ENCODE measurements at places on chromosomes 5 and 9.

- no peak for DNase-seq
Measured at GRCh38 chr5:26388976-26389375, 649.4 kb downstream of the CDH9 start.

DNA sequence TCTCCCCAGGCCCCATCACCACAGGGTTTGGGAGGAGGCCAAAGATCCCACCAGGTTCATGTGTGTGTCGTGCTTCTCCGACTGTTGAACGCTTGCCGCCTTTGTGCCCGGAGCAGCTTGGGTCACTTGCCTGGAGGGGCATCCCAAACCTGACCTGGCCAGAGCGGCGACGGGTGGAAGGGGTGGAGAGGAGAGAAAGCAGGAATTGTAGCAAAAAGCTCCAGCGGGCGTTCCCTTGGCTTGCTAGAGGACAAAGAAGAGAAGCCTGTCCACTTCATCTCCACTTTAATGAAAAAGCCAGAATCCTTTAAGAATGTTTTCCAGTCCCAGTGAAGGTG, 2.9 kb upstream of the TRIM41 start:
- no peak for DNase-seq

- no peak for DNase-seq
Measured at GRCh38 chr5:158635565-158635964, 464.2 kb downstream of the EBF1 start.

DNA sequence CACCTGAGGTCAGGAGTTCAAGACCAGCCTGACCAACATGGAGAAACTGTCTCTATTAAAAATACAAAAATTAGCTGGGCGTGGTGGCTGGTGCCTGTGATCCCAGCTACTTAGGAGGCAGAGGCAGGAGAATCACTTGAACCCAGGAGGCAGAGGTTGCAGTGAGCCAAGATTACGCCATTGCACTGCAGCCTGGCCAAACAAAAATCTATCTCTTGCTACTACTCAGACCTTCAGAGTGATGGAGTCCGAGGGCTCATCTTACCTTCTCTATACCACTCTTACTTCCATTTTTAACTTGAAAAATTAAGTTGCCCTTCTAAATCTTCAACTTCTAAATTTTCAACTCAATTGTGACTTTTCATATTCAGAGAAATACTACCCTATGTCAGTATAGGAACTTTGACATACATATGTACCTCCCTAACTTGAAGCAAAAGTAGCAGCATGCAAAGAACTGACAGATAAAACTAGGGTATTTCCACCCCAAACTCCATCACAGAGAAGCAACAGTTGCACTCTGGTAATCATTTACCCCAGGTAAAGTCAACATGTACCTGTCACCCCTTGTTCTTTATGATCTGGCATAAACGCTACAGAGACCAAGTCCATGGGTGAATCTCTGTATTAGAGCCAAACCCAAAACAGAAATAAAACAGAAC, 11.4 kb downstream of the ZFAND5 start:
- DNase-seq, result no peak

- DNase-seq, result no peak
Measured at GRCh38 chr5:144065786-144066185, 104.7 kb downstream of the YIPF5 start.

DNA sequence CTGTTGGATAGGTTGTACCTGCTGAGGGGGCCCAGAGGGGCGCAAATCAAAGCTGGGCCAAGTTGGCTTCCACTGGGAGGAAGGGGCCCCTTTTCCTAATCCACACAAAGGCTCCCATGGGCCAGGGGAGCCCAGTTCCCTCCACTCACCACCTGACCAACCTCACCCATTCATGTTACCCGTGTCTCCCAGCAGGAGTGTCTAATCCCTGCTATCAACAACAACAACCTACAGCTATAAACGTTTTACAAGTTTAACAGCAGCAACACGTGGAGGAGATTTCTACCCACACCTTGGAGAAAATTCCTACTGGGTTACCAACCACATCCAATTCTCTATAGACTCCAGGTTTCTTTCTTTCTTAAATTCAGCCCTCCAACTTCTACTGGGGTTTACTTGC, 216.2 kb downstream of the SLIT3 start:
- no peak for DNase-seq

GRCh38 chr9:106130374-106130773, 436.0 kb downstream of the TMEM38B start:
- no peak for DNase-seq

DNA sequence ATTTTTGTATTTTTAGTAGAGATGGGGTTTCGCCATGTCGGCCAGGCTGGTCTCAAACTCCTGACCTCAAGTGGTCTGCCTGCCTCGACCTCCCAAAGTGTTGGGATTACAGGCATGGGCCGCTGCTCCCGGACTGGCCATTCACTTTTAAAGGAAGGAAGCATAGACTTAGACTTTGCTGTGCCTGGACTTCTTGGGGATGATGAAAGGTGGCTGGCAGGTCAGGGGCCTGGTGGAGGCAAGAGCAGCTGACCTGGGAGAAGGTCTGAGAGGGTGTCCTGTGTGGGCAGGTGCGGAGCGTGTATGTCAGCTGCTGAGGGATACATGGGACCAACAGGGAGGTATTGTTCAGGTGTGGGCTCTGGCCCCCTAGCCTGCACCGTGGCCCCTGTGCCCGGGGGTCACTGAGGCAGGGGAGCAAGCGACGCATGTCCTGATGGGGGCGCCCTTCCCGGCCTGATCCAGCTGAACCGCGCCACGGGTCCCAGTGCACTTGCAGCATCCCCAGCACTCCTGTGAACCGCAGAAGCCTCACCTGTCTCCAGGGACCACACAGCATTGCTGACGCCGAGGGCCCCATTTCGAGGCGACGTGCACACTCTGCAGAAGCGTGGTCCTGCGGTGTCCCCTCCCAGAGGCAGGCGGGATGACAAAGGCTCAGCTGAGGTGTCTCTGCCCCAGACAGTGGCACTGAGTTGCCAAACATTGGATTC, 23.1 kb downstream of the NDUFS6 start:
- DNase-seq, result no peak

DNA sequence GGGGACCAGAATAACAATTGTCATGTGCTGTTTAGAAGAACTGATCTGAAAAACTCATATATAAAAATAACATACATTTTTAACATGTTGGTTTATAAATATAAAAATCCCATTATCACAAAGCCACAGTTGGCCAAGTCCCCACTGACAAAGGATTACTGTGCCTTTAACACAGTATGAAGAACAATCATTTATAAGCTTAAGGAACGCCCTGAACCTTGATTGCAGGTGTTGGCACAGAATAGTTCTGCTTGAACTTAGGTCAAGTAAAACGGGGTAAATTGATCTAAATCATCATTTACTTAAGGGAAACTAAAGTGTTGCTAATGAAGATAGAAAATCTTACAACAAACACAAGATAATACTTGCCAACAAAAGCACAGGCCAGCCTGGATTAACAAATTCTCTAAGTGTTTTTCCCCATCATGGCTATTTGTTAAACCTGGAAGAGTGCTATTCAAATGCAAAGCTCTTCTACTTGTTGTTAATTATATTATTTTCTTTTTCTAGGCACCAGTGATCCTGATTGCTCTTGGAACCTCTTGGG, 46.1 kb downstream of the ASTN2 start:
- DNase-seq, result no peak

- peak; percentile 56 for DNase-seq
Measured at GRCh38 chr5:126339215-126339805, 83.9 kb upstream of the GRAMD2B start.

- DNase-seq, result no peak
Measured at GRCh38 chr5:36079200-36079781, 12.6 kb upstream of the UGT3A2 start.
